ENCODE measurements at places on chromosomes 6 and 20. TPM values are rescaled to one million over a fixed set of nuclear protein-coding genes. Genes with fewer than 3 reads are reported as not detected.

Gene GFOD1
- 19.4 TPM for total RNA-seq

Gene LY6G5C
- not detected for total RNA-seq

Gene PPP1R16B
- total RNA-seq = 4.4 TPM

Gene PKIB
- total RNA-seq = 4.5 TPM

Gene SMIM26
- total RNA-seq = 90.2 TPM

Gene PLCB4
- 13.7 TPM for total RNA-seq

Gene RAD21L1
- not detected for total RNA-seq

Gene CDH4
- total RNA-seq = 0.13 TPM

Gene PDE10A
- 3.1 TPM for total RNA-seq

- DNase-seq = no peak
These were observed 7.5 kb downstream of the SMPD2 start for GRCh38 chr6:109447878-109448555.

DNA sequence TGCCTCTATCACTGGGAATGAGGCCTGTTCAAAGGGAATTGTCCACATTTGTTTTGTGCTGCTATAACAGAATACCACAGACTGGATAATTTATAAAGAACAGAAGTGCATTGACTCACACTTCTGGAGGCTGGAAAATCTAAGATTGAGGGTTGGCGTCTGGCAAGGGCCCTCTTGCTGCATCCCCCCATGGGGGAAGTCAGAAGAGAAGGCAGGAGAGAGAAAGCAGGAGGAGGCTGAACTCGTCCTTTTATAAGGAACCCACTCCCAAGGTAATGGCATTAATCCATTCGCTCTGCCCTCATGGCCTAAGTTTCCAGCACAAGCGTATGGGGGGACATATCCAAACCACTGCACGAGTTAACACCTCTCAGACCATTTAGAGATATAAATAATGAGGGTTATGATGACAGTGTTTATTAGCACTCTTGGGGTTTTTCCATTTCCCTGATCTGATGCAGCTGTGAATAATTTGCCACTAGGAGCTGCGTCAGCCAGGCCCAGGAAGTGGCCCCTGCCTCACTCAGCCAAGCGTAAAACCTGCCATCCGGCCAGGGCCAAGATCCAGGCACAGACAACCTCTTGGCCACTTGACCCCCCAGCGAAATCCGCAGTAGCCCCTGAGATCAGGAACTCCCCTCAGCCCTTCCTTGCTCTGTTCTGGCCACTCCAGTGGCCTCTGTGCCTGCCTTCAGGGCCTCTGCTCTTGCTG, 14.2 kb upstream of the SLCO4A1 start:
- DNase-seq = no peak

DNA sequence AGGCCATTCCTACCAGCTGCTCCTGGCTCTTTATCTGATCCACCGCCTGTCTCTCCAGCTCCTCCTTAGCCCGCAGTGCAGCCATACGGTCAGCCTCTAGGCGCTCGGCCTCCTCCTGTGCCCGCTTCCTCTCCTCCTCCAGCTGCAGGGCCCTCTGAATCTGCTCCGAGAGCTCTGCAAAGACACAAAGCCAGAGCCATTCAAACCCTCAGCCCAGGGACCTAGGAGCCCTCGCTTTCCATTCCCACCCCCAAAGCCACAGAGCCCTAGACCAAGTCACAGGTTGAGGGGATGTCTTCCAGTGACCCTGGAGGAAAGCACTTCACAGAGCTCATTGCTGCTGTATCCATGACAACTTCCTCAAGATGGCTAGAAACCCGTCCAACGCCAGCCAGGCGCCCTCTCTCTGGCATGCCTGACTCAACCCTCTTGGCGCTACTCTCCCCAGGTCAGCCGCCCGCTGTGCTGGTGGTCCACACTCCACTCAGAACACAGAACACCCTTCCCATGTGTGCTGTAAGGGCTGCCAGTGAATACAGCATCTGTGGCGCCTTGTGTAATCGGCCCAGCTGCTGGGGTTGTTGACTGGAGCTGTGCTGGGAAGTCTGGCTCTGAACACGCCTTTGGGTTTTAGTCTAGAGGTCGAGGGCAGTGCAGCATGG, 49.3 kb downstream of the EZR start:
- no peak for DNase-seq

GRCh38 chr6:166143011-166143410, 24.6 kb downstream of the TBXT start:
- no peak for DNase-seq

- no peak for DNase-seq
These were observed 49.7 kb downstream of the JPH2 start for GRCh38 chr20:44137266-44137801.

GRCh38 chr20:7346562-7346961, 579.1 kb downstream of the BMP2 start:
- DNase-seq = no peak

DNA sequence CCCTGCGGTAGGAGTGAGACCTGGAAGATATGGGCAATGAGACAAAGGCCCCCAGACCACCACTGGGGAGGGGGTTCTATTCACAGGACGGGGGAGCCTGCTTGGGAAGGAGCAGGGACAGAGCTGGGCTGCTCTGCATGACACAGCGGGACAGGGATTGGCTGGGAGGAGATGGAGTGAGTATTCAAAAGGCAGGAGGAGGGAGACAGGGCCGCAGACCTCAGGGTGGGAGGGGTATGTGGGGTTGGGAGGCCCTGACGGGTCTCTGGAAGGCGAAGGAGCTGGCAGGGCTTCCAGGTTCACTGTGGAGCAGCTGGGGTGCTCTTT, 60.8 kb upstream of the RPS6KA2 start:
- DNase-seq = no peak

DNA sequence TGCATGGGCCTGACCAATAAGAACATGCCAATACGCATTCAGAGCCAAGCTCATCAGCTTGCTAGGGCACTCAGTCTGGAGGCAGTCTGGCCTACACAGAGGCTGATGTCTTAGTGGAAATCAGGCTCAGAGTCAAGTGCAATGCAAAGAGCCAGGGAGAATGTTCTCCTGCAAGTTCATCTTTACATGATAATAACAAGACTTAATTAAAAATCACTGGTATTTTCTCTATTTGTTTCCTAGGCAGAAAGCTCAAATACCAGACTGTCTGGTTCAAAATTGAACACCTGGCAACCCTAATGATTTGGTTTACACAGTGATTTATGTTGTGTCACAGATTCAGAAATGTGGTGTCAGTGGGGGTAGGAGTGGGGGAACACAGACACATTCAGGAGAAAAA, 689.3 kb upstream of the FLRT3 start:
- DNase-seq = no peak

- DNase-seq = no peak
These were observed 51.1 kb downstream of the RCAN2 start for GRCh38 chr6:46440141-46440540.

GRCh38 chr6:99189823-99190721, 159.4 kb downstream of the FAXC start:
- no peak for DNase-seq

DNA sequence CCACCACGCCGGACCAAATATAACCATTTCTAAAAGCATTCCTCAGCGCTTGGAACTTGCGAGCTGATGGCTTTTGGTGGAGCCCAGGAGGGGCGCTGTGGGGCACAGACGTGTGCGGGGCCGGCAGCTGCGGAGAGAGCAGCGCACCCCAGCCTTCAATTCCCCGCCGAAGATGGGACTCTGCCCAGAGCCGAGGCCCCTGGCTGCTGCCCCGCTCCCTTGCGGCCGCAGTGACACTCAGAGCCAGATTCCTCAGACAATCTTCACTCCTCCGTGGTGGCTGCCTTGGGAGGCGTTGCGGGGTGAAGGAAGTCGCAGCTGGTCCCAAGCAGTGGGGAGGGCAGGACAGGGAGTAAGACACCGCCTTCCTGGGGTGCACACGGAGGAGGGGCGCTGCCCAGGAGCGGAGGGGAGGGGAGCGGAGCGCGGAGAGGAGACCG, 87.7 kb downstream of the TMEM242 start:
- DNase-seq = no peak

GRCh38 chr6:79669766-79670165, 38.6 kb downstream of the SH3BGRL2 start:
- no peak for DNase-seq

GRCh38 chr20:45293041-45294002, 13.3 kb upstream of the RBPJL start:
- DNase-seq = no peak

DNA sequence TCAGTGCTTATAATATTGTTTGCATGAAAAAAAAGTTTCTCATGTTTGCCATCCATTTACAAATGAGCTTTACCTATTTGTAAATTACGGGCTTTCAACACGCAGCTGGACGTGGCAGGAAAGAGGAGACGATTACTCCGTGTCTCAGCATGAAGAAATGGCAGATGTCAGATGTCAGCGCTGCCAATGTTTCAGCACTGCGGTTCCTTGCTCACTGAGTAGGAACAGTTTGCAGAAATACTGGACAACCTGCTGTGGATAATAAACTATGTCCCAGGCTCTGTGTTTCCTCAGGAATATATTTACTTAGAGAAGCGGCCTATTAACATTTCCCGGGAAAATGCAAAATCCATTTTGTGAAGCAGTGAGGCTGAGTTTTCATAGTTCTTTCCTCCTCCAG, 22.7 kb downstream of the RAMACL start:
- DNase-seq = no peak

DNA sequence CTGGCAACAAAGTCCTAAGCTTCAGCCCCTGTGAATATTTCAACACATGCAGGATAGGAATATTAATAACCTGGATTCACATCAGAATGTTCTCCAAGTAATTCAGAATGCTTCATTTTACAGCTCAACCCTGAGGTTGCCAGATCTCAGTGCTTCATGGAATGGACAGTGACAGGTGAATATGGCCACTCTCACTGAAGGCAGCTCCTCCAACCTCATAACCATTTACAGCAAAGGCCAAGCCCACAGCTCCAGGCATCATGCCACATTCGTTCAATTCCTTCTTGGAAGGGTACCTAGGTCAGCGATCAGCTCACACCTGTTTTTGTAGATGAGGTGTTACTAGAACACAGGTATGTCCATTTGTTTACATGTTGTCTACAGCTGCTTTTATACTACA, 17.1 kb downstream of the CLIC5 start:
- no peak for DNase-seq

DNA sequence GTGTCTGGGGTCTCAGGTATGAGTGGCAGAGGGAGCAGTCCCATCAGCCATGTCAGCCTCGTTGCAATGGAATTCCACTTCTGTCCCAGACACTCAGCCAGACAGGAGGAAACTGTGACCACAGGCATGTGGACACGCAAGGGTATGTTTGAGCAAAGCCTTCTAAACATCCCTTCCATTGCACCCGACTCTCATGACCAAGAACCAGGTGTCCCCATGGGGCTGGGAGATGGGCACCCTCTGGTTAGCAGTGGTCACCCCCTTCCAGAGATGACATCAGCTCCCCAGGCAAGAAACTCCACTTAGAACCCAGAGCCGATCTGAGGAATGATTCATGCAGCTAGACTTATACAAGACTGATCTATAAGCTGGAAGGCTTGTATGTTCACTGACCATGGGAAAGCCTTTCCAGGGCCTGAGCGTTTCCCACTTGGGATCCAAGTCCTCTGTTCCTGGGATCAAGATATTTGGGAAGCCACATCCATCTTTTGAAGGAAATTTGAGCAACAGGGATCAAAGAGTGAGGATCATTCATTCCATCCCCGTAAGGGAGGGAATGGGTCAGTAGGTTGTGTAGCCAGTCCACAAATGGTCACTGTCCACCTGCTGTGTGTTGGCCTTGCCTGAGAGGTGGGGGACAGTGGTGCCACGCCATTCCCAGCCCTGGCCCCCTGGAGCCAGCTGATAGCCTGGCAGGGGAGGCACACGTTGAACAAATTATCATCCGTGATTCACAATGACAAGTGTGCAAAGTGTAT, 3.9 kb upstream of the MRGBP start:
- DNase-seq = no peak

GRCh38 chr6:19515939-19516338, 321.2 kb upstream of the ID4 start:
- DNase-seq = no peak

DNA sequence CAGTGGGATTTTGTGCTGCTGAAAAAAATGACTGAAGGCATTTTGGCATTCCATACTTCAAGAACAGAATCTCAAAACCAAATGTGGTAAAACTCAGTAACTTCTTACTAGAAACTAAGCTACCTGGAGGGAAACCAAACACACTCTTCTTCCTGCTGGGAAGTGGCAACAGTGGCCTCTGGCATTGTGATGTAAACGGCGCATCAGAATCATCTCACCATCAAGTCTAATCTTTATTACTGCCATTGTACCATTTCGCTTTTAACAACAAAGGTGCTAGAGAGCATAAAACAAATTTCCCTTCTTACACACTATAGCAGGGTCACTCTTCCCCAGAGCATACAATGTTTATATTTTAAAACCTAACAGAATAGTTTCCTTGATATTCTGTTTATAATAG, 101.6 kb upstream of the CEP162 start:
- no peak for DNase-seq

- DNase-seq = no peak
These were observed 606.0 kb upstream of the HTR1E start for GRCh38 chr6:86331265-86331840.

- DNase-seq = no peak
These were observed 19.3 kb upstream of the TTK start for GRCh38 chr6:79985128-79985527.

DNA sequence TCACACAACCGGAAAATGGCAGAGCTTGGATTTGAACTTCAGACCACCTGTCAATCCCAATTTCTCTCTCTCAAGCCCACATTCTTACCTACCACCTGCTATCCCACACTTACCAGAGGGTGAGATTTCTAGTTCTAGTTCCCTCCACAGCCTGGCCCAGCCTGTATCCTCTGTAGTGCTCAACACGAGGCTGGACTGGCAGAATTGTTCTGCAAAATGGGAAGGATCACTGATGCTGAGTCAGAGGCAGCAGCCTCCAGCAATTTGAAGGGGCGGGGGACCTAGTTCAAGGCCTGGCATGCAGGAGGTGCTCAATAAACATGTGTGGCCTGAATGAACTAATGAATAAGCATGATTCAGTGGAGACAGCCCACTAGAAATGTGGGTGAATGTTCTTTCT, 53.6 kb upstream of the TTPAL start:
- no peak for DNase-seq

DNA sequence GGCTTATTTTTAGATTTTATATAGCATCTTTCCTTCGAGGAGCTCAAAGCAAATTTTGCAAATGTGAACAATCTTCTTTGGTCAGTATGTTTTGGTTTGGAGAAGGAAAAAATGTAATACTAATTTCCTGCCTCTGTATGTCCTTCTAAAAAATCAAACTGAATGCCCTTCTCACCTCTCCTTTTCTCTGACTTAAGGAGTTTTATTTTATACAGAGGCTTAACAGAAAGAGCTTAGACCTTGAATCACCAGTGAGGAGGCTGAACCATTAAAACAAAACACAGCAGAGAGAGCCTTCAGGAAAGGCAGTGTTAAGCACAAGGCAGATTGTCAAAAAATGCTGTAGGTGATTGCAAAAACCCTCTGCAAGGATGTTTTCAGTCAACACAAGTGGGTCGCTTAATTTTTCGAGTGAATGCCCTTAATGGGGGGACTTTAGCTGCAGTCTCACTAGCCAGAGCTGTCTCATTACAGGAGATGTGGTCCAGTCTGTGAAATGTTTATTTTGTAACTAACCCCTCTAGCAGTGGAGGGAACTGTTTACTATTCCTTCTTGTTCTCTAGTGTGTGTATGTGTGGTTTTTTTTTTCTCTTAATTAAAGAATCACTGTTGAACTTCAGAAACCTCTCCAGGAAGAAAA, 481.3 kb upstream of the CITED2 start:
- no peak for DNase-seq

GRCh38 chr20:24755411-24755922, 193.6 kb upstream of the CST7 start:
- no peak for DNase-seq

- DNase-seq = no peak
These were observed 135.0 kb upstream of the SGK1 start for GRCh38 chr6:134452906-134453305.
